ENCODE measurements at places on chromosomes 2 and 18.
A peak's percentile ranks its signal among the peaks of the same experiment; 100 is the strongest.

GRCh38 chr18:5444269-5444668 lies 99.5 kb downstream of the EPB41L3 start:
- no peak for DNase-seq

- DNase-seq = peak; percentile 24
Observed at GRCh38 chr2:10193851-10194820, 71.6 kb downstream of the RRM2 start.

DNA sequence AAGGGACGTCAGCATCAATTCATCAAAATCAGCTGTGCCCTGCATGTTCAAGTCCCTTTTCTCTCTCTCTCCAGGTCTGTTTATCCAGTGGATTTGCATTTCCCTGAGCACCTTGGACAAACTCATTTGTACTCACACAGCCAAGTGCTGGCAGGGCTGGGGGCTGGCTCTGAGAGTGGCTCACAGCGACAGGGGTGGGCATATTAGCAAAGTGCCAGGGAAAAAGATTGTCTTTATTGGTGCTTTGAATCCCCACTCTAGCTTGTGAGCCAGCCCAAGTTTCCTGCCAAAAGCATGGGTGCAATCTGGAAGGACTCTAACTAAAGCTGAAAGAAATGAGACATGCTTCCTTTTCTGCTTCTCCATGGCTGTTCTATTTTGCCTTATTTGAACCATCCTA lies 56.6 kb downstream of the ACOXL start:
- DNase-seq = no peak

GRCh38 chr2:2656115-2657011 lies 325.3 kb upstream of the MYT1L start:
- DNase-seq = no peak

GRCh38 chr2:127293386-127293747 lies 577 bp downstream of the ERCC3 start:
- no peak for DNase-seq

DNA sequence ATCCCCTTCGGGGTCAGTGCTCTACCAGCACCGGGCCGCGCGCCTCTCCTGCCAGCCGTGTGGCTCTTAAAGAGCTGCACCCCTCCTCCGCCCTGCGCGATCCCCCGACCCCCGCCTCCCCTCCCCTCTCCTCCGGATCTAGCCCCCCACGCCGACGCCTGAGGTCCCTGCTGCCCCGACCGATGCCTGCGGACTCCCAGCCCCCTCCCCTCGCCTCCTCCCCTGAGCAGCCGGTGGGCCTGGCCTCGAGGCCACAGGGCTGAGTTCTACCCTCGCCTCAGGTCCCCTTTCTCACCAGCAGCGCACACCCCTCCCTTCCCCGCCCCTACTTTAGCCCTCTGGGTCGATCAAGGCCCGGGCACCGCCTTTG lies 5.8 kb upstream of the SIX3 start:
- DNase-seq = no peak

DNA sequence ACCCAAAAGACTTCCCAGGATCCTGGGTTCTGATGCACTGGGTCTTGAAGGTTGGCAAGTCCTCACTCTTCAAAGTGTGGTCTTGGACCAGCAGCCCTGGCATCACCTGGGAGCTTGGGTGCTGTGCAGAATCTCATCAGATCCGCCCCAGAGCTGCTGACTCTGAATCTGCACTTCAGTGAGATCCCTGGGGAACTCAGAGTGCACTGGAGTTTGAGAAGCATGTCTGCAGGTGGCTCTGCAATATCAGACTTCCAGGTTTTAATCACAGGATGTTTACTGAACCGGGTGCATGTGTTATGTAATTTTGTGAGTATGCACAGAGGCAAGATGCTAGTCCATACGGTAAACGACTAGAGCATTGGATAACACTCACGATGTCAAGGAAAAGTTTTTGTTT lies 58.0 kb upstream of the BOD1L2 start:
- DNase-seq = no peak

GRCh38 chr2:106530866-106531265 lies 43.7 kb downstream of the CD8B2 start:
- DNase-seq = no peak

DNA sequence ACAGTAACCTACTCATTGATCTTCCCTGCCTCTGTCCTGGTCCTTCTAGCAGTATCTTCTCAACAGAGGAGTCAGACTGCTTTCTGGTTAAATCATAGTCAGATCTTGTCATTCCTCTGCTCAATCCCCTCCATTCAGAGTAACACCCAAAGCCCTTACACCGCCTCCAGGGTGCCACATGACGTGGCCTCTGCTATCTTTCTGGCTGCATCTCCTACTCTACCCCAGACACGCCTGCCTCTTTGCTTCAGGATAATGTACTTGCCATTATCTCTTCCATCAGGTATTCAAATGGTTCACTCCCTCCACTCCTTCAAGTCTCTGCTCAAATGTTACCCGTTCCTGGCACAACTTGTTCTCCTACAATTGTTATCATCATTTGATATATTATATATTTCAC lies 36.3 kb upstream of the ACVR2A start:
- no peak for DNase-seq

DNA sequence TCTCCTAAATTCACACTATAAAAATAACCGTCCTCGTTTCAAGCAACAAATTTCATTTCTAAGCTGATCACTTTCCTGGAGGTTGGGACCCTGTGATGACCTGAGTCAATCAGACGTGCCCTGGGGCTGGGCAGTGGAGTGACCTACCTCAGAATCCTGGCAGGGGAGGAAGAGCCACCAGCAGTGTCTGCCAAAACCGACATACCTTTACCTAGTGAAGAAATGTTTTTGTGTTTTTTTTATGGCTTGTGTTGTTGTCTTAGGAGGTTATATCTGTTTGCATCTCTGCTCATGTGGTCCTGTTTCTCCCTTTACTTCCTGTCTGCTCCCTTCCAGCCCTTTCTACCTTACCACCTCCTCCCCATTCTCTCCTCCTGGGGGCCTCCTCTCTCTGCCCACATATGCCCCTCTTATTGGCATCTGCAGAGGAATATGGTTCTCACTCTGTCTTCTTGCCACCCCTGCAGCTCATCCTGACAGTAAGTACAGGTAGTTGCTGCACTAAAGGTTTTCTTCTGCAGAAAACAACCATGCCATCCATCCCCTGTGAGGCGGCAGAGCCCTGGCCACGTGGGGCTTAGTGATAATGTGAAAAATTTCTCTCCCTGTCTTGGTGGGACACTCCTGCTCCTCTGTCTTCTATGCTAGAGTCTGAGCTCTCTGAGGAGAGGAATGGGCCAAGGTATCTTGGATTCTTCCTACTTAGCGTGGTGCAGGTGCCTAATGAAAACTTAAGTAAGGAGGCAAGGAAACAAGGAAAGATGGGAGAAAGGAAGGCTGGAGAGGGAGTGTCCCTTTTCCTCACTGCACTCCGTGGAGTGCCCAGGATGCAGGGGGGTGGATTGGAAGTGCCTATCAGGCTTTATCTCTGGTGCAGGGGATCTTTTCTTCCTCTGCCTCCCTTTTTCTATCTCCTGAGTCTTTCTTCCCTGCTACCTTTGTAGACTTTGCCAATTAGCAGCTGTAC lies 15.4 kb downstream of the ACOXL start:
- DNase-seq = no peak

GRCh38 chr2:216202626-216203250 lies 93.6 kb downstream of the XRCC5 start:
- no peak for DNase-seq

DNA sequence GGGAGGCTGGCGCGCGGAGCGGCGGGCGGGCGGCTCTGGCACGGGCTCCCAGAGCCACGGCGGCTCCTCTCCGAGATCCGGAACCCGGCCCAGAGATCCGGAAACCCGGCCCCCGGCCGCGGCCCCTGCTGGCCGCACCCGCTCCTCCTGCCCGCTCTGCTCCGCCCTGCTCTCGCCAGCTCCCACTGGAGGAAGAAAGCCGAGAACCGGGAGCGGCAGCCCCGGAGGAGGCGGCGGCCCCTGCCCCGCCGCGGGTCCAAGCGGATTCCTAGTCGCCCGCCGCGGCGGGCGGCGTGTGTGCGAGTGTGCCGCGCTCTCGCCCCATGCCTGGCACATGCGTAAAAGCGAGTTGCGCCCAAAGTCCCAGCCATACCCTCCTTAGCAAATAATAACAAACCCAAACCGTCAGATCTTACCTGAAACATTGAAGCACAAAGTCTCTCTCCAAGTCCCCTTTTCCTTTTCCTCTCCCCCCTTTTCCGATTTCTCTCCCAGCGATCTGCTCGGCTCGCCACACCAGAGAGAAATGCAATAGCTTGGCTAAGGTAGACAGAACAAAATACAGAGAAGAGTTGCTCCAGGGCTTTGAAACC lies 108.7 kb upstream of the KCTD1 start:
- DNase-seq = peak; percentile 58

DNA sequence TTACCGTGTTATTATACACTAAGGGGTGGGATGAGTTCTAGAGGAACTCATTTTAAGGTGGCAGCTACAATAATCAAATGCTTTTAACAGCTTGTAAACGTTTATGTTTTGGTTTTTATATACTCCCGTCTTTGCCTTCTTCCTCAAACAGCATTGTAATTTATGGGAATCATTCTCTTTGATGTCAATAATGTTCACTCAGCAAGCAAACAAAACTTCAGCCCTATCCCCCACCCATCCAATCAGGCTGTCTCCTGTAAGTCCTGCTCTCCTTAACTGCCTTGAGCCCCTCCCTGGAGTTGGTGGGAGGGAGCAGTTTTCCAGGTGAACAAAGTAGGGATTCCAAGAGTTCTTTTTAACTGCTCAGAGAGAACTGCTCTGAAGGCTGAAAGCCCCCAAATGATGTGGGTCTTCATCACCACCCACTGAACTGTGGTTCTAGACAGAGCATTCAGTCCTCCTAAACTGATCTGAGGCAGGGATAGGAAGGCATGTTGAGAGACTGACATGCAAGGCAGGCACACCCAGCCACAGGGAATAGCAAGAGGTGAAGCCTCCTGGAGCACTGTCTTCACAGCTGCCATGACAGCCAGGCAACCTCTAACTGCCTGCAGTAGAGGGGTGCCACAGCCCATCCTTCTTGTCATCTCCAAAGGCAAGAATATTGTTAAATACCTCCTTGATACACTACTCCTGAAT lies 17.5 kb downstream of the MYO5B start:
- DNase-seq = no peak
